ENCODE measurements at places on chromosomes 5 and 9.

DNA sequence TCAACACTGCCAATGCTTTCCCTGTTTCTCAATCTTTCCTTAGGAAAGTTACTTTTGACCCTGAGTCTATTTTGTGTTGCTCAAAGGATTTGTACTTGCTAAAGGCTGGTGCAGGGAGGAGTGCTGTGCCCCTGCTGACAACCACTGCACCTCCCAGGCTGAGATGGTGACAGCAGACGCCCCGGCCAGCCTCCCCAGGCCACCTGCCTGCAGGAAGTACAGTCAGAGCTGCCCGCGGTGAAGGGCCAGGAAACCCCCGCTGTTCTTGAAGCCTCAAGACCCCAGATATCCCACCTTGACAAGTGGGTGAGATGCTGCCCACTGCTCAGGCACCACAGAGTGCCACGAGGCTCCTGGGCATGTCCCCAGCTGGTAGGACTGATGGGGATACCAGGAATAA is 44.2 kb upstream of the CKMT2 start:
- DNase-seq, result no peak

DNA sequence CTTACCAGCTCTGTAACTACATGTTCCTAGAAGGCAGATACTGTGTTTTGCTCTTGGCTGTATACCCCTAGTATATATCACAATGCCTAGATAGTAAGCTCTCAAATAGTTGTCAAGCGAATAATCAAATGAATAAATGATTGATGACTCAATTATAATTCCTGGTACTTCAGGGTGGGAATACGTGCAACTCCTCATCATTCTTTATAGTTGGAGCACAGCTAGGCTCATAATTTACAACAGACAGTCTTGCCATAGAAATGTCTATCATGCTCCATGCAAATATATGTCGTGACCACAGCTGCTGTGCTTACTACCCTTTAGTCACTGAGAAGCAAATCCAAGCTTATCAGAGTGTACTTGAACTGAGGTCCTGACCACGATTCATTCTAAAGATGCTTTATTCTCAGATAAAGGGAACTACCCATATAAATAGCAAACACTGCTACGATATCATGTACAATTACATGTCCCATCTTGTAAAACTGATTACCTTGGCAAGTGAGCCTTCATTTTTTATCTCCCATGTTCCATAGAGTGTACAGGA is 52.1 kb downstream of the STRBP start:
- DNase-seq, result no peak

DNA sequence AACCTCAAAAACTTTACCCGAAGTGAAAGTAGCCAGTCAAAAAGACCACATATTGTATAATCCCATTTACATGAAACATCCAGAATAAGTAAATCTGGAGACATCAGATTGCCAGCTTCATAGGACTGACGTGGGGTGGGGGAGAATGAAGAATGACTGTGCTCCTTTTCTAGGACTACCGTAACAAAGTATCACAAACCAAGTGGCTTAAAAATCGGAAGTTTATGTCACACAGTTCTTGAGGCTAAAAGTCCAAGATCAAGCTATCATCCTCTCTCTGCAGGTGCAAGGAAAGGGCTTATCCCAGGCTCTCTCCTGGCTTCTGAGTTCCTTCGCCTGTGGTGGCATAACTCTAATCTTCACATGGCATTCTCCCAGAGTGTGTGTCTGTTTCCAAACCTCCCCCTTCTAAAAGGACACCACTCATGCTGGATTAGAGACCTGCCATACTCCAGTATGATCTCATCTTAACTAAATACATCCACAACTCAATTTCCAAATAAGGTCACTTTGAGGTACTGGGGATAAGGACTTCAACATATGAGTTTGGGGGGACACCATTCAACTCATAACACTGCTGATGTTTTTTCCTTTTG is 25.5 kb downstream of the ADAM19 start:
- no peak for DNase-seq

- no peak for DNase-seq
These were observed 738.6 kb upstream of the ZNF608 start for GRCh38 chr5:125484742-125485641.

DNA sequence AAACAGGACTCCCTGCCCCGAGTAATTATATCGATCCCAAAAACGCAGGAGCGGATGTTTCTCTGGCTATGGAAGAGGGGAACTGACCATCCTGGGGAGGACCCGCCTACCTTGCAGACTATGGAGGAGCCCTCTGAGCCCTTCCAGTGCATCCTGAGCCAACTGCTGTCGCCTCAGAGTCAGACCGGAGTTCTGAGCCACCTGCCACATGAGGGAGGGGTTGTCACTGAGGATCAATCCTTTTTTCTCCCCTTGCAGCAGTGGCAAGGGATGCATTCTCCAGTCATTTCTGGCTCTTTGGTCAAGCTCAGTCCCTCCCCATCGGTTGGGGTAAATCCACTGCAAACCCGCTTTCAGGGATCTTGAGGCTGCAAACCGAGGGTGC is 709 bp downstream of the FANCG start:
- DNase-seq, result peak; percentile 32

- DNase-seq, result no peak
These were observed 50.3 kb upstream of the TMC1 start for GRCh38 chr9:72471096-72471495.

- DNase-seq, result no peak
These were observed 26.9 kb downstream of the SLC46A2 start for GRCh38 chr9:112863746-112864145.

DNA sequence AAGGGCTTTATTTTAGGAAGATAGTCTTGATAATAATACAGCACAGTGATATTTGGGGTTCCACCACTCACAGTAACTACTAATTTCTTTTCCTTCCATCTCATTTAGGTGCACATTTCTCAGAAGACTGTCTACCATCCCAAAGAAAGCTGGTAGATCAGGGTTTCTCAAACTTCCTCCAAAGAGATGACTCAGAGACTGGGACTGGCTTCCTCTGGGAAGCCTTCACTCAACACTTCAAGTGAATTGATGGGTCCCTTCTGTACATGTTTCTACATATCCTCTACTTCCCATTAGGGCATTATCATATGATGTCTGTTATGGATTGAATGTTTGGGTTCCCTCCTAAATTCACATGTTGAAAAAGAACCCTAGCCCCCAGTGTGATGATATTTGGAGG is 138.5 kb downstream of the SPOCK1 start:
- no peak for DNase-seq

GRCh38 chr5:56751572-56752313 is 63.6 kb upstream of the MAP3K1 start:
- DNase-seq, result no peak

- no peak for DNase-seq
These were observed 129.6 kb upstream of the HMHB1 start for GRCh38 chr5:143682246-143682905.

DNA sequence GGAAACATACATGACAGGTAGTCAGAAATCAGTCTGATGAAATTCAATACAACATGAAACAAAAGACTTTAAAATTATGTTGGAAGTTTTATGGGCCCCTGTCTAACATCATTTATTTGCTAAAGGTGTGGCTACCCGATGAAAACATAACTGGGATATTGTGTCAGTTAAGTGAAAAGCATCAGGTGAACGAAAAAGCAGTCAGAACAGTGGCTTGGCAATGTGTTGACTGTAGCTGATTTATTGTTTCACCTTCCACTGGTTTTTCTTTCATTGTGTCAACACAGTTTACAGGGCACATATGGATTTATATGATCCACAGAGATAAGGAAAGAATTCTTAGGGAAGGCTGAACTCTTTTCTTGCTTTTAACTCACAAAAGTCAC is 429.6 kb upstream of the ZNF608 start:
- DNase-seq, result no peak

DNA sequence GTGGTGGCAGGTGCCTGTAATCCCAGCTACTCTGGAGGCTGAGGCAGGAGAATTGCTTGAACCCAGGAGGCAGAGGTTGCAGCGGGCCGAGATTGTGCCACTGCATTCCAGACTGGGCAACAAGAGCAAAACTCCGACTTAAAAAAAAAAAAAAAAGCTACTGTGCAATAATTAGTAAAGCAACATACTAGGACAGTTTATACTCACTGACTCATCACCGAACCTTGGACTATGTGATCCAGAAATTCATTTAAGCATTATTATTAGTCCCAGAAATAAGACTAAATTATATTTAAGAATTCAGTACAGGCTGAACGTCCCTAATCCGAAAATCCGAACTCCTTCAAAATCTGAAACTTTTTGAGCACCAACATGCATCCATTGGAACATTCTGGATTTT is 37.8 kb downstream of the GOLPH3 start:
- DNase-seq, result no peak

GRCh38 chr5:90793183-90793582 is 234.6 kb downstream of the ADGRV1 start:
- DNase-seq, result no peak

DNA sequence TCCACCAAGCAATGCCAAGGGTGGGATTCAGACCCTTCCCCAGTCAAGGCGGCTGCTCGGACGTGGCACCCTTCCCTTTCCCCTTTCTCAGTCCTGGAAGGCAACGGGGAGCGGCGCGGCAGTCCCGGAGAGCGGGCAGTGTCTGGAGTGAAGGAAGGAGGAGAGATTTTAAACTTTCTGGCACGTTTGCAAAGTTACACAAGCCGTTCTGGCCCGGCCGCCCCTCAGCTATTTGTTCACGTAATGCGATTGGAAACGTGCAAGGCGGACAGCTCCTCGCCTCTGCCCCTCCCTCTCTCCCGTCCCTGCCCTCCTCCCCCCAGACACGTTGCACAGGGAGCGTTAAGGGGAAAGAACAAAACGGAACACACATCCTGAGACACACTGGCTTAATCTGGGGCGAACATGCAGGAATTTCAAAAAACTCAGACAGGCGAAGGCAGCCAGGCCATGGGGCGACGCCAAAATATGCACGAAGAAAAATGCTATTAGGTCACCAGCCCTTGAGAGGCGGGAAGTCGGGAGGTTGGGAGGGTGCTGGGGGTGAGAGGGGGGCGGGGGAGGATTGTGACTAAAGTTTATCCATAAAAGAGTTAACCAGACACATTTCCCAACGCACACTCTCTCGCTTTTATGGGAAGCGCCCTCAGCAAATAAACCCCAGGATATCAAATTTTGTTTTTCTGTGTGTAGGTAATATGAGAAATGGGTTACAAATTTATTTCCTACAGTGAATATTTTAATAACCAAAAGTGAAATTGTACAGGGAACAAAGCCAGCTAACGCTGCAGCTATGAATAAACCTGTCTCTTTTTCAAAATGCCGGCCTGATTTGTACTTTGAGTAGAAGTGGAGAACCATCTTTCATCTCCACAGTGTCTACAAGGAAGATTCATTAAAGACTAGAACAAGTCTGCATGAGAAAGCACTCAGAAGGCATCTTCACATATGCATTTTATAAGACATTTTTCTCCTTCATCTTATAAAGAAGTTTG is at the start of gene LOX:
Gene LOX (minus strand): TSS at position 144 of the 995 bp plus-strand sequence. CDS start 274 bp downstream, outside the sequence.
- DNase-seq, result no peak

DNA sequence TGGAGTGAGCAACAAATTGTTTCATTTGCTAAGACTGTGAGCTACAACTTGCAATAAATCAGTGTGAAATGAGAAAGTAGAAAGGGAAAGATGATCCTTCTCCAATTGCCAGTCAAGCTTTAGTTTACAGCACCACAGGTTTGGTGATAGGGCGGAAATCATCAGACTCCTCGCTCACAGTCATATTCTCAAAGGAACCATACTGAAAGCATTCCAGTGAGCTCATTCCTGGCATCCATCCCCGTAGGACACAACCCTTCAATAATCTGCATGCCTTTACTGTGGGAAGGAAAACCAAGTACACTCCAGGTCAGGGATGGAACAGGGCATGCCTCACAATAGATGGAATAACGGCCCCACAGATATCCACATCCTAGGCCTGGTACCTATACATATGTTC is 80.7 kb downstream of the FSTL4 start:
- no peak for DNase-seq

GRCh38 chr5:118068886-118069285 is 919.5 kb downstream of the DTWD2 start:
- DNase-seq, result no peak

DNA sequence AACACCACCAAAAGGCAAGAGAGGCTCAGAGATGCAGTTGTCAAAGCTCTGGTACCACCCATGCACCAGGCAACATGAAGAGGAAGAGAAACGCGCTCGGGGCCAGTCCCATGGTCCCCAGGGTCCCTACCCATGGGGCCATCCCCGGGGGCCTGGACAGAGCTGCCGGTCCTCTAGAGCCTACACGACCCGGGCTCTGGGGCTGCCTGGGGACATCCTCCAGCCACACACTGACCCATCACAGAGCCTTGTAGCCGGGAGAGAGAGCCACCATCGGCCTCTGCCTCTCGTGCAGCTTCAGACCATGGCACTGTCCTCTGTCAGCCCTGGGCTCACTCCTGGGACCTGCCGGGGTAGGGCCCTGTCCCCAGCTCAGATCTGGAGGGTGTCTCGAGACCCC is 23.7 kb downstream of the VAV2 start:
- no peak for DNase-seq

DNA sequence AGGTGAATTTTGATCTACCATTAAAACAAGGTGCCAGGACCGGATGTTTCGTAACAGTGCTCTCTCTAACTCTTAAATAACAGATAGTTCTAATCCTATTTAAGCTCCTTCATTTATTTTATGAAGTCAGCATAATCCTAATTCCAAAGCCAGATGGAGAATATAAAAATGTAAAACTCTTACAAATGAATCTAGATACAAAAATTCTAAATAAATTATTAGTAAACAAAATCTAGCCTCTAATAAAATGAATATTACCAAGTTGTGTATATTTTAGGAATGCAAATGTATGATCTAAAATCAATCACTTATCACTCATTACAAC is 32.4 kb upstream of the IL33 start:
- DNase-seq, result no peak

GRCh38 chr5:10248378-10249260 is 1.1 kb downstream of the ATPSCKMT start:
- DNase-seq, result peak; percentile 23

- DNase-seq, result no peak
These were observed 6.1 kb upstream of the SLC34A1 start for GRCh38 chr5:177377851-177378776.

DNA sequence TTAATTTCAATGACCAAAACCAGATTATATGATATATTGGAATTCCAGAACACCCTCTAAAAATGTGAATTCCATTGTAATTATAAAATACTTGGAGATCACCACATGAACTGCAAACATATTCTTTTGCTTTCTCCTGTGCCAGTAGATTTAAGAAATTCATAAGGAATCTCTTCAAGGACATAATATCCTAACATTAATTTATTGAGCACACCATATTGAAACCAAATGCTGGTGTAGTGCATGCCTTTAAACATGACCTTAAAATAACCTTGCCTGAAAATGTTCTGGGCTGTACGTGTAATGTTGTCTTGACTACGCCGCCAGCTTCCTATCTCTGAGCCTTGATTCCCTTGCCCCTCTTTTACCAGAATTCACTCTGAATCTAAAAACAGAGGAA is 205.0 kb upstream of the ACTBL2 start:
- no peak for DNase-seq

- no peak for DNase-seq
These were observed 294.5 kb upstream of the IRX4 start for GRCh38 chr5:2177244-2177643.

DNA sequence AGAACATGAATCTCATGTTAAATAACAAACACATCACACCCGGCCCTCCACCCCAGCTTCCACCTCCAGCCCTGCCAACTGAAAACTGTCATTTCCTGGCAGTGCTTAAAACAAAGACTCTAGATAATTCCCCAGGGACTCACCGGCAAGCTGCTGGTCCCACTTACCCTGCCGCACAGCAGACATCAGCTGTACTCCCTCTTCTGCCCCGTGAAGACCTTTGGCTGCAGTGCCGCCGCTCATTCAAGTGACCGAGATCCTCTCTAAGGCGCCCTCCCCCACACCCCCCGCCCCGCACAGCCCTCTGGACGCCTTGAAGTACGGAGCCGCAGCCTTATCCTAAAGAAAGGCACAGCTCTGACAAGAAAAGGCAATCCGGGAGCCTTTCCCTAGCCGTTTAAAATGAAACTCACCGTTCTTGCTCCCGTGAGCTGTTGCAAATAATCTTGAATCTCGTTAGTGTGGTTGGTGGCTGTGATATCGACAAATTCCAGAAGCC is 434 bp downstream of the GLRX start:
- peak; percentile 94 for DNase-seq

Measured in OCI-LY7 (cell line).